ENCODE measurements at places on chromosomes 11 and 22. TPM values are rescaled to one million over a fixed set of nuclear protein-coding genes. Genes with fewer than 3 reads are reported as not detected.

DNA sequence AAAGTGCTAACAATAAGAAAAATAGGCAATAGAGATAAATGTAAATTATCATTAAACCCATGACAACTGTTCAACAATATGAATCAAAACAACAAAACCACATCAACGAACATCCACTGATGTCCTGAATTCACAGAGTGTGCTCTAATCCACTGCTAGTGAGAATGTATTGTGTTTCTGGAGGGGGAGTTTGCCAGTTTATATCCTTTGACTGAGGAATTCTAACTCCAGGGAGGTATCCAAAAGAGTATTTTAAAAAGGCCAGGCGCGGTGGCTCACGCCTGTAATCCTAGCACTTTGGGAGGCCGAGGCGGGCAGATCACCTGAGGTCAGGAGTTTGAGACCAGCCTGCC lies 1.7 kb upstream of the WEE1 start:
- no peak for ATAC-seq

GRCh38 chr11:128424271-128424711 lies 163.1 kb downstream of the ETS1 start:
- ATAC-seq, result no peak

DNA sequence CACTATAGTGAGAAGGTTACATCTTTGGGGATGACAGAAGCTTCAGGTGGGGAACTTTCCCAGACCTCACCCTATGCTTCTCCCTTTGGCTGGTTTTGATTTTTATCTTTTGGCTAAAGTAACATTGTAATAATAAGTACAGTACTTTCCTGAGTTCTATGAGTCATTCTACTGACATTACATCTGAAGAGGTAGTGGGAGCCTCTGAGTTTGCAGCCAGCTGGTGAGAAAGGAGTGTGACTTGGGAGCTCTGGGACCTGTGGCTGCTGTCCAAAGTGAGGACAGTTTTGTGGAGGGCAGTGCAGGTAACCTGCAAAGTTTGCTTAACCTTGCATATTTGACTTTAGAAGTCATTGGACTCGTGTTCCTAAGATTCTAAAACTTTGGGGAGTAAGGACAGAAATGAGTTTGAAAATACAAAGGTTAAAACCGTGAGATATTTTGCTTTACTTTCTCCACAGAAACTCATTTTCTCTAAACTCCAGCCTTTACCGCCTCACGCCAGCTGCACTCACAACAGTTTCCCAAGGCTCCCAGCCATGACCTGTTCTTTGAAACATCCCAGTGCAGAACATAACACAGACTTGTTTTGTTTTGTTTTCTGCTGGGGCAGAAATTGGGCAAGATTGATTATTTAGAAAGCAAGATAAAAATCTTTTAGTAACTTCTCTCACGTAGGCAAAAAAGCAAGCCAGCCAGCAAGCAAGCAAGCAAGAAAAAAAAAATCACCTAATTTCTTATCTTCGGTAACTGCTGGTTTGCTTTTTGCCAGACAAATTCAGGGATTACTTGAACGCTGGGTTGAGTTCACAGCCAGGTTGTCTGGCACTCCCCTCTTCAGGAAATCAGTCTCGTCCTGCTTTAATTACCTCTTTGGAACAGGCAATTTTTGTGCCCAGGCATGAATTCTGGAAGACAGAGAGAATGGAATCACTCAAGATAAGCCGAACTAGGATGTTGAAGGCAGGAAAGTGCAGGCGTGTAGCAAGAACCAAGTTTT lies 478.3 kb upstream of the ISX start:
- ATAC-seq, result no peak

Gene GAB4
- not detected for total RNA-seq

DNA sequence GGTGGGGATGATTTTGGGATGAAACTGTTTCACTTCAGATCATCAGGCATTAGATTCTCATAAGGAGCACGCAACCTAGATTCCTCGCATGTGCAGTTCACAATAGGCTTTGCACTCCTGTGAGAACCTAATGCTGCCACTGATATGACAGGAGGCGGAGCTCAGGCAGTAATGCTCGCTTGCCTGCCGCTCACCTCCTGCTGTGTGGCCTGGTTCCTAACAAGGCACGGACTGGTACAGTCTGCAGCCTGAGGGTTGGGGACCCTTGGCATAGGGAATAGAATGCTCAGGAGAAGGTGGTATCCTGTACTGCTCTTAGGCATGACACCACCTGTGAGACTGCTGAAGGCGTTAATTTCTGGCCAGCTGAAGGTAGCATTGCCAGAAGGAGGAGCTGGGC lies 47.0 kb downstream of the STIM1 start:
- no peak for ATAC-seq

DNA sequence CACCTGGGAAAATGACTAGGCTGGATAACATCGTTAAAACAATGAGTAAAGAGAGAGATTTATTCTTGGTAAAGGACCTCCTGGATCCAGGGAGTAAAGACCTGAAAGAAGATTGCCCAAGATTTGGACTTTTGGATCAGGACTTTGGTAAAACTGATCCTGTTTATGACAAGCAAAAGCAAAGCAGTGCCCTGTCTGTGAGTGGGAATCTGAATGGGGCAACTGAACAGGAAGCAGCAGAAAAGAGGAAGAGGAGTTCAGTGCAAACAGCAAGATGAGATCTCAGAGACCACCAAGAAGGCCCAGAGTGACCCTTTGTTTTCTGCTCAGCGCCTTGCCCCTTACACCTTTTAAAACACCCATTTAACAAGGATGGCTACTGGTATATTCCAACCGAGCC lies 122.0 kb downstream of the VPREB1 start:
- no peak for ATAC-seq

Gene GRM5
- not detected for total RNA-seq

- no peak for ATAC-seq
Measured at GRCh38 chr11:45133878-45134277, 12.6 kb upstream of the PRDM11 start.

Gene RIMBP3B
- 0.39 TPM for total RNA-seq

- ATAC-seq, result no peak
Measured at GRCh38 chr22:26588729-26589366, 1.1 kb downstream of the TPST2 start.

Gene ZNF280B
- total RNA-seq, result 2.4 TPM

- no peak for ATAC-seq
Measured at GRCh38 chr11:3865388-3866193, 10.1 kb downstream of the STIM1 start.

GRCh38 chr22:24393012-24393559 lies 34.3 kb upstream of the ADORA2A start:
- ATAC-seq, result no peak

Gene SEC14L6
- not detected for total RNA-seq

- peak; percentile 94 for ATAC-seq
Measured at GRCh38 chr11:82959987-82960778, 58.6 kb downstream of the DDIAS start.

GRCh38 chr11:122731500-122731913 lies 76.0 kb downstream of the UBASH3B start:
- no peak for ATAC-seq

DNA sequence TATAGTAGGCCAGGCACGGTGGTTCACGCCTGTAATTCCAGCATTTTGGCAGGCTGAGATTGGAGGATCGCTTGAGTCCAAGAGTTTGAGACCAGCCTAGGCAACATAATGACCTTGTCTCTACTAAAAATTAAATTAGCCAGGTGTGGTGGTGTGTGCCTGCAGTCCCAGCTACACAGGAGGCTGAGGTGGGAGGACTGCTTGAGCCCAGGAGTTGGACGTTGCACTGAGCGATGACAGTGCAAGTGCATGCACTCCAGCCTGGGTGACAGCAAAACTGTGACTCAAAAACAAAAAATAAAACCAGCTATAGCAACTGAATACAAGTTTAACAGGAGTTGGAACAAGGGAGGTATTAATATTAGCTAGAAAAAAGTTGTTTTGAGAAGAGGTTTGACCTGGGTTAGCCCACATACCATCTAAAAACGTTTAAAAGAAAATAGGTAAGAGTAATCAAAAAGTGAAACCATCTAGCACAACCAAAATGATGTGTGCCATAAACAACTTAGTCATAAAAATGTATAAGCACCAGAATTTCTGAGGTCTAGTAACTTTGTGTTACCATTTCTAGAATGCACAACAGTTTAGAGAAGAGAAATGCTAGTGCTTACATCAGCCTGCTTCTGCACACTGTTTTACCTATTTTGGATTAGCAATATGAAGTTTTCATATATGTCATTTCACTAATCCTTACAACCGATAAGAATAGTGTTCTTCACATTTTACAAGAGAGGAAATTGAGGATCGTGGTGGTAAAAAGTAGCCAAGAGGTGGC lies 26.5 kb downstream of the NARS2 start:
- ATAC-seq, result peak; percentile 42

Gene CYP2D6
- total RNA-seq, result 5.5 TPM

Gene CARD18
- total RNA-seq, result not detected

Gene SLC22A12
- total RNA-seq, result not detected

GRCh38 chr11:114183044-114183511 lies 113.1 kb upstream of the NNMT start:
- ATAC-seq, result peak; percentile 89

Gene FIBIN
- not detected for total RNA-seq

Gene THYN1
- total RNA-seq, result 72.7 TPM

DNA sequence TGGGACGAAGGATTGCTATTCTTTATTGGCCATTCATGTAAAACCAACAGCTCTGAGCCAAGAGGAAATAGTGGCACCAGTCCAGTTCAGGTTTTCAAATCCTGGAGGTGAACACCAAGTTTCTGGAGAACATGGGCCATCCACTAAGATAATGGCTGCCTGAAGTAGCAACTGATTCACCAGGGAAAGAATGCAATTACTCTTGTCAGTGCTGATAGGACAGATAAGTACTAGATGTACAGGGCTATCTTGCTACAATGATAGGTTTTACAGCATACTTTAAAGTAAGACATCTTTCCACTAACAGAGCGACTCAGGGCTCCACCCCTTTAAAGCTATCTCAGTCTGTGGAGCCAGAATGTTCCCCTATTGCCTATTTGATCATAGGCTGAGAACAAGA lies 36.8 kb upstream of the APOA1 start:
- no peak for ATAC-seq

Gene TRIM66
- 19.9 TPM for total RNA-seq

DNA sequence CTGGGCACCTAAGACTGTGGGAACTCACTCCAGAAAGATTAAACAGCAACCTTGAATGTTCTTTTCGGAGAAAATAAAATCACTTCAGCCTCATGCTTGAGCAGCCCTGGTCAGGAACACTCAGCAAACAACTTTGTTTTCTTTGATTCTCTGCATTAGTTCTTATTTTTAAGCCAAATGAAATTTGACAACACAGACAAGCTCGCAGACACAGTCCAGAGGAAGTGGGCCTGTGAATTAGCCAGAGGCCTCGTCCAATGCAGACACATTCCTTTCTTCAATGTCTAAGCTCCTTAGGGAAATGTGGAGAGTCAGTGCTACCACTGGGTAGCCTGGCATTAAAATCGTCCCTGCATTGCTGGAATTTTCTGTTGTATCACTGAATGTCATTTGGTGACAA lies 62.9 kb upstream of the CSNK2A3 start:
- ATAC-seq, result no peak

Gene OR4C12
- total RNA-seq, result not detected

- no peak for ATAC-seq
Measured at GRCh38 chr11:72422414-72422813, 11.9 kb downstream of the CLPB start.

- ATAC-seq, result peak; percentile 73
Measured at GRCh38 chr11:35785287-35786167, 123.0 kb downstream of the TRIM44 start.

Gene HEPACAM
- total RNA-seq, result not detected

Gene SLC6A5
- total RNA-seq, result not detected
